Forelimb muscle (tissue), 1 donor: ENCODE measurements at places on chromosomes 4 and X.

- DNase-seq = no peak
These were observed 436.0 kb upstream of the INTU start for GRCh38 chr4:127196655-127197352.

- DNase-seq = no peak
These were observed 482.8 kb upstream of the FAM241A start for GRCh38 chr4:111662496-111662895.

DNA sequence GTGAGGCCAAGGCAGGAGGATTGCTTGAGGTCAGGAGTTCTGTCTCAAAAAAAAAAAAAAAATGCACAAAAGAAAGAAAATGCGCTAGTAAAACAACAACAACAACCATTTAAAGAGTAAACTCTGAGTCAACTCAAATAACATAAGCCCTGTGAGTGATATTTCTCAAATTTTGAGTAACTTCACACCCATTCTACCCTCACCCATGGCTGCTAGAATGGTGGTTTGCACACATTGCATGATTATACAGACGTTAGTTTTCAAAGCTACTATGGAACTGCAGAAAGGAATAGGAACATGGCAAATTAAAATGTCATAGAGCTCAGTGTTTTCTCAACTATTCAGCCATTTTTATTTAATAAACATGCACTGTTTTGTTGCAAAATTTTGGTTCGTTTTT is 145.9 kb downstream of the OPHN1 start:
- DNase-seq = no peak

DNA sequence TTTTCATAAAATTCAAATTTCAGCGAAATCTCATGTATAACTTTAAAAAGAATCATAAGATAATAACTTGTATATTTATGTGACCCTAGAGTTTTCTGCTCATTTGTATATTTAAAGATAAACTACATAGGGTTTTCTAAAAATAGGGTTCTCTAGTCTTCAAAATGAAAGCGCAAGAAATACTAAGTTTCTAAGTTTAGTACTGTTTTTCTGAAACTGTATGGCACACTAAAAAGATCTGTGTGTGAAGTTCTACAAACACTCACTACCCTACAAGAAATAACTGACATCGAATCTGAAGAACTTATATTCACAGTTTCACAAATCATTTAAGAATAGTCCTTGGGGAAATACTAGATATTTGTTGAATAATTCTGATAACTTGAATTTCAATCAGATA is 38.7 kb upstream of the NDST4 start:
- DNase-seq = no peak

DNA sequence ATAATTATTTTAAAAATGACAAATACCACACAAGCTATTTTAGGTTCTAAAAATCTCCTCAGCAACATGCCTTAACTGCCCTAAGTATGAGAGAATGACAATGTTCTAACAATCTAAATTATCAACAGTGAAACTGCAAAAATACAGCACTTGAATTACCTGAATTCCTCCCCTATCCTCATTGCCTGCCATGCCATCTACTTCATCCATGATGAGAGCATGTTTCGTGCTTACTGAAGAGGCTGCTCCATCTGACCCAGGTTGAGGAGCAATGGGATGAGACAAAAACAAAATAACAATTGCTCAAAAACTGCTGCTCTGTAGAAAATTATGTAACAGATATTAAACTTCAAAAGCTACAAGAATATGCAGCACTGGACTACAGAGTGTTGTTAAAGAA is 63.3 kb downstream of the RFC1 start:
- no peak for DNase-seq

- peak; percentile 44 for DNase-seq
These were observed 433 bp upstream of the COQ2 start for GRCh38 chr4:83285055-83285407.

GRCh38 chr4:126582737-126583136 is 1050.0 kb upstream of the INTU start:
- no peak for DNase-seq

- no peak for DNase-seq
These were observed 30.4 kb downstream of the ADH7 start for GRCh38 chr4:99404595-99405287.

- no peak for DNase-seq
These were observed 512.5 kb upstream of the SLIT2 start for GRCh38 chr4:19739101-19739651.

- DNase-seq = no peak
These were observed 12.2 kb upstream of the CENPU start for GRCh38 chr4:184745831-184746795.

DNA sequence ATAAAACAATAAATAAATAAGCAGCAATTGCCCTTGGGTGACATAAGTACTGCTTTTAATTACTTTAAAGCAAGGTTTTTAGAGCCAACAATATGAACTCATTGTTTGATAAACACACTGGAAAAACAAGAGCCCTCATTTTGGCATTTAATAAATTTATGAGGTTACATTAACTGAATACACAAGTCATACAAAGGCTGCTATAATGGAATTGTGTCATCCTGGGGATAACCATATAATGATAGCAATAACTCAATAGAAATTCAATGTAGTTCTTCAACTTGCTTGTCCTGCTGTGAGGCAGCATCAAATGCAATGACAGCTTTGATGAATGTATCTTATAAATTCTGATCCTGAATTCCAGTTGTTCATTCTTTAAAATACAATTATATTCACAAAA is 1512.5 kb downstream of the STIM2 start:
- no peak for DNase-seq

DNA sequence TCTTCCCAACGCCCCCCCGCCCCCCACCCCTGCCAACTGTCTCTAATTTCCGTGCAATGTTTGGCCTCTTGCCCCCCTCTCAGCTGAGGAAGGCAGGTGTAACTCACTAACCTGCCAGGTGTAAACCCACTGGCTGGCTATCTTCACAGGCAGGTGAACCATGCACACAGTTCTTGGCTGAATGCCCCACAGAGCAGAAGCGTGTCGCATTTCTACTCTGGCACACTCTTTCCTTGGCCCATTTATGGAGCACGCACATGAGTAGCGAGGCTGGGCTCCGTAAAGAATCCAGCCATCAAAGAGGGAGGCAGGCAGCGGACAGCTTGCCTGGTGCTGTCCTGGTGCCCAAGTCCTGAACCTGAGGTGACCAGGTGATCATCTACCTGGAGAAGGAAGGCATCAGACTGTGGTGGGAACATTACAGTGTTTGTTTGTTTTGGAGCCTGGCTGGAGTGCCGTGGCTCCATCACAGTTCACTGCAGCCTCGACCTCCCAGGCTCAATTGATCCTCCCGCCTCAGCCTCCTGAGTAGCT is 39.2 kb upstream of the CRMP1 start:
- no peak for DNase-seq

GRCh38 chr4:6961496-6962210 is 52.0 kb downstream of the TBC1D14 start:
- DNase-seq = no peak

DNA sequence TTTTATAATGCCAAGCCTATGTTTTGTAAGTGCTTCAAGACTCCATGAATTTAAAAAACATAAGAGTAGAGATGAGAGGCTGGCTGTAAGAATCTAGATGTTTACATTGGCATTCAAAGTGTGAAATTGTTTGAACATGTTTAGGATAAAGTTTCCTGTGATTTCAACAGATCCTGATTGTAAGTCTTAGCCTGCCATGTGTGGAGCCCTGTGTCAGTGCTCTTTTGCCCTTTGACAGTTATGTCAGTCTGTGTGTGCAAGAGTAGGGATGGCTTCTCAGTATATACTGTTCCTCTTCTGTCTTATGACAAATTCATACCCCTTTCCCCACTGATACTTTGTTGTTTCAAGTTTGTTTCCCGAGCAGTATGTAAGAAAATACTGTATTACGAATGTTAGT is 68.2 kb downstream of the USP9X start:
- DNase-seq = no peak

DNA sequence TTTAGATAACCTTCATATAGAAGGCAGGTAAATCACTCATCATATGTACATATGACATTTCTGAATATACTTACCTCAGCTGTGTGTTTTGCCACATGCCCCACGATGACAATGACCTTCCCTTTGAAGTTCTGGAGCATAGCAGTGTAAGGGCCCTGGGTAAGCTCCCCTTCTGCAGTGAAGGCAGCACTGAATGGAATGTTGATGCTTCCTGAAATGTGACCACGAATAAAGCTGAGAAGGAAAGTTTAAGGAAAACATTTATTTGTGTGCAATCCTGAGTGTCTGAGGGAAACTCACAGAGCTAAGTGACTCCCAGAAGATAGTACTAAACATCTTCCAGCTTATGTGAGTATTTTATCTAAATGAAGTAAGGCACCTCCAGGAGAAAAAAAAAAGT is 200.1 kb downstream of the NPNT start:
- no peak for DNase-seq

- no peak for DNase-seq
These were observed 57.0 kb downstream of the GPC3 start for GRCh38 chrX:133928365-133928764.

GRCh38 chr4:46258431-46258830 is 131.5 kb downstream of the GABRA2 start:
- no peak for DNase-seq

DNA sequence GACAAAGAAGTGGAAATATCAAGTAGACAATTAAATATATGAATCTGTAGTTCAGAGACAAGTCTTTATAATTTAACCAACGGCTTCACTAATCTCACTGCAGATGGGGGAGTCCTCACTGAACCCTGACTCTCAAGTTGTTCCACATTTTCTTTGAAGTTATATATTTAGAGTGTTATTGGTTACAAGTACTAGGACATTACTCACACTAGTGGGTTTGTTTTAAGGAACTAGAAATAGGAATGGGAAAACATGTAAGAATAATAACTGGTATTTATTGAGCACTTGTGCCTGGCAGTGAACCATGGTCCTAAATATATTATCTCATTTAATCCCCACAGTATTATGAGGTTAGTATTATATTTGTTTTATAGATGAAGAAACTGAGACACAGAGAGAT is 22.0 kb downstream of the MND1 start:
- DNase-seq = no peak

DNA sequence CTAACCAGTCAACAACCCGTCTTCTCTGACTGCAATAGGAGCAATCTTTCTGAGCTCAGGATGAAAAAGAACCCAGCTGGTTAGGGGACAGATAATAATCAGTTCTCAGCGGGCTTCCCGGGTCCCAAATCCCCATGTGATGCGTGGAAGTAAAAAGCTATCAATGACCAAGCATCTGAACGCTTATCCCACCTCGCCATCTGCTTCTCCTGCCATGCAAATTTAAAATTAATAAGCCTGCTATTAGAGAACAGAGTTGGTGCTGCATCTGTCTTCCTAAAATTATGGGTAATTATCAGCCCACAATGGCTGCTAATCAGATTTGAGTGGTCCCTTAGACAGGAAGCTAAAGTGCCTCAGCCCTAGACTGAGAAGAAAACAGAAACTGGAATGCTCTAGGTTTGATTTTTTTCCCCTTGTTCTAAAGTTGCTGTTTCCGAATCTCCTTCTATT is 37.5 kb downstream of the AFAP1 start:
- no peak for DNase-seq

DNA sequence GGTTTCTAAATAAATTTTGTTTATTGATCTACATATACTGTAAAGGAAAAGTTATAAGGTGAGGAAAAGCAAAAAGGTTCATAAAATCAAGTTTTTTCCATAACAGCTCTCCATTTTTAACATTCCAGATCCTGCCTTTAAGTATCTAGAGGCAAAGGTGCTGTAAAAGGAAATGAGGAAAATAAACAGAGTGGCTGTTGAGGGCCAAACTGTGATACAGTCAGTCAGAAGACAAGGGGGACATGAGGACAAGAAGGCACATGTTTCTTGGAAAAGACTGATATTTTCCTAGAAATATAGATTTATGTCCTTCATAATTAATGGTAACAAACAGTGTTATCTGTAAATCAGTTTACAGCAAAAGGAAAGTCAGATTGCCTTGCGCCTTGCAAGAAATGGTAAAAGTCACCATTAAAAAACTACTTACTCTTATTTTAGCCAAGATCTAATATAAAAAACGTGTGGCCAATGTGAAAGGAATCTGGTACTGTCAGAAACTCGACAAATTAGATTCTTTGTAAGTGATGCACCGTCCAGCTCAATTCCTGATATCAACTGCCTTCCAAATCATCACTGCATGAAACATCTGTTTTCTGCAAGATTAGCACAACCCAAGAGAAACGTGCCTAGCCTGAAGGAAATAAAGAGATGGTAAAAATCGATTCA is 34.0 kb upstream of the VEGFD start:
- DNase-seq = no peak

GRCh38 chr4:105741548-105741947 is 33.0 kb downstream of the GSTCD start:
- DNase-seq = no peak

- DNase-seq = no peak
These were observed 37.9 kb upstream of the SORBS2 start for GRCh38 chr4:185849664-185850550.

DNA sequence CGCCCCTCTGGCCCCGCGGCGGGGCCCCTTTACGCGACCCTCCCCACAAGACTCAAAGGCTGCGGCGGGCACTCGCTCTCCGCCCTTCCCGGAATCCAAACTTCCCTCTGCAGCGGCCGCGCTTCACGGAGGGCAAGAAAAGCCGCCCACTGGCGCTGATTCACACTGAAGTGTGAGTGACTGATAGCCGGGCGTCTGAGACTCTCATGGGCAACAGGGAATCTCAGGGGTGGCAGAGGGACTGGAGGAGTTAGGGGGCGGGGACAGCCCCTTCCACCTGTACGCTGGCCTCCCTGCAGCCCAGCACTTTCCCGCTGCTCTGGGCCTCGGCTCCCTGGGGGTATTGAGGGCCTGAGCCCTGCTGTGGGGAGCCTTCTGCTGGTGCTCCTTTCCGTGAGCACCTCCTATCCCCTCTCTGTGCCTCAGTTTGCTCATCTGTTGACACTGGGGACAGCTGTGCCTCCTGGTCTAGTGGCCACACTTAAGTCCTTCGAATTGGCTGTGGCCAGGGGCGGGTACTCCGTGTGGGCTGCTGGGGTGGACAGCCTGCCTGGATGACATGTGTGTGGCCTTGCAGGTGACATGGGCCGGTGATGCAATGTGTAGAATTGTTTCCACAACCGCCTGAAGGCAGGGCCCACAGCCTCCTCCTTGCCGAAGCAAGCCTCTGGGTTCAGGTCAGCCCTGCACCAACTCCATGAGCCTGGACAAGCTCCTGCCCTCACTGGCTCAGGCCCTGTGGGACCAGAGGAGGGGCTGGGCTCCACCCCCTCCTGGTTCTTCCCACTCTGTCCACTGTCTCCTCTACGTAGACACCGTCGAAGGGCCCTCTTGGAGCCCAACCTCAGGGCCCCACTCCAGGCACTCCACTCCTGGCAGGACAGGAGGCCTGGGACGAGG is 951 bp downstream of the SH3BP2 start:
- DNase-seq = no peak
